ENCODE measurements at places on chromosomes 1 and 21.
A peak's percentile ranks its signal among the peaks of the same experiment; 100 is the strongest.

DNA sequence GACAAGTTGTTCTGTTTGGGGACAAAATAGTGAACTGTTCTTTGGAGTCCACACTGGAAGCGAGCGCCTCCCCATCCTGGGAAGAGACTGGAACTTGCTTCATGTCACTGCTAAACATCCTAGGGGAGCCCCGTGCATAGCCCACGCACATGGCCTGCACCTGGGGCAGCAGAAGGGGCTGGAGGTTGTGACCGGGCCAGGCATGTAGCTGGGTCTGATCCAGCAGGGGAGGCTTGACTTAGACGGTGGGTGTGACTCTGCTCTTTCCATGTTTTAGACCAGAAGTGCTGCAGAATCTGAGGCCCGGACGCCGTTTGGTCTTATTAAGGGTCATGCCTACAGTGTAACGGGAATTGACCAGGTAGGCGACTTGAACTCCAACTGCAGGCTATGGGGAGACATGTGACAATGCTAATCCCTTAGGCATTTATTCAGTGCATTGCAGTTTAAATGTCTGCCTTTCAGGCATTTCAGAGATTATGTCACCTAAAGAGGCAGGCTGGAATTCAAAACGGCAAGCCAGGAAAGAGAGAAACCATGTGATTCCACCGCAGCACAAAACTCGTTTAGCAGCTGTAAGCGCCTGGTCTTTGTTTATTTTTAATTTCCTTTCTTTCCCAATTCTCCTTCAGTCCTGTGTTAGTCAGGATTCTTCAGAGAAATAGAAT is 21.8 kb downstream of the CAPN9 start:
- peak; percentile 28 for DNase-seq

GRCh38 chr1:218711884-218712674 is 366.9 kb downstream of the TGFB2 start:
- peak; percentile 38 for DNase-seq

- no peak for DNase-seq
Observed at GRCh38 chr1:77038000-77038399, 170.7 kb downstream of the ST6GALNAC5 start.

- DNase-seq: no peak
Observed at GRCh38 chr1:46517010-46517600, 27.5 kb downstream of the DMBX1 start.

Data from LHCN-M2 (cell line).